Cardiac fibroblast (primary cell): ENCODE measurements at places on chromosomes 6 and 20.

GRCh38 chr6:108078191-108078590 lies 3.6 kb upstream of the OSTM1 start:
- no peak for DNase-seq

- no peak for DNase-seq
Measured at GRCh38 chr20:2713285-2713684, 20.7 kb downstream of the EBF4 start.

DNA sequence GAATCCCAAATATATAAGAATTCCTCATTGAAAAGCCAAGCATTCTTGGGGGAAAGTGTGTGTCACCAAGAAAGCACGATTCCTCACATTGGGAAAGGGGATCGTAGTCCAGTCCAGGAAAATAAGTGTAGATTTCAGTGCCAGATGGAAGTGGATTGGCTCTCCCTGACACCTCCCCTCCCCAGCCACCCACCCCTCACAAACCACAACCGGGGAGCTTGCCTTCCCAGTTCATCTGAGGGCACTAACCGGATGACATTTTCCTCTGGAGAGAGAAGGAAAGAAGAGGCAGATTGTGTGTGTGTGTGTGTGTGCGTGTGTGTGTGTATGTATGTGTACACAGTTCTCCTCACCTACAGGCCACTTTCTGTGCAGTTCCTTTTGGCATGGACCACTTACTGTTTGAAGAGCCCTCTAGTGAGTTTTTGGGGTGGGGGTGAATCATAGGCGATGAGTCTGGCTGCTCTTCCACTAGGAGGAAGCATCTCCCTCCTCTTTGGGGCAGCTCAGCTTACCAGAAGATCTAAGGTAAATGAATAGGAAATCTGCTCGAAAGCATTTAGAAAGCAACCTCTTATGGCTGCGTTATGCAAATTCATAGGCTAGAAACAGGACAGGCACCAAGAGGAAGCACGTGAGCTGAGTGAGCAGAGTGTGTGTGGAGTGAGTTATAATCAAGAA lies 20.8 kb downstream of the DAAM2 start:
- peak; percentile 51 for DNase-seq

- DNase-seq = no peak
Measured at GRCh38 chr6:105993341-105994117, 92.6 kb upstream of the PRDM1 start.

GRCh38 chr6:63904650-63905248 lies 269.1 kb downstream of the PHF3 start:
- peak; percentile 90 for DNase-seq

- DNase-seq = no peak
Measured at GRCh38 chr6:1622220-1622850, 12.6 kb downstream of the FOXC1 start.

DNA sequence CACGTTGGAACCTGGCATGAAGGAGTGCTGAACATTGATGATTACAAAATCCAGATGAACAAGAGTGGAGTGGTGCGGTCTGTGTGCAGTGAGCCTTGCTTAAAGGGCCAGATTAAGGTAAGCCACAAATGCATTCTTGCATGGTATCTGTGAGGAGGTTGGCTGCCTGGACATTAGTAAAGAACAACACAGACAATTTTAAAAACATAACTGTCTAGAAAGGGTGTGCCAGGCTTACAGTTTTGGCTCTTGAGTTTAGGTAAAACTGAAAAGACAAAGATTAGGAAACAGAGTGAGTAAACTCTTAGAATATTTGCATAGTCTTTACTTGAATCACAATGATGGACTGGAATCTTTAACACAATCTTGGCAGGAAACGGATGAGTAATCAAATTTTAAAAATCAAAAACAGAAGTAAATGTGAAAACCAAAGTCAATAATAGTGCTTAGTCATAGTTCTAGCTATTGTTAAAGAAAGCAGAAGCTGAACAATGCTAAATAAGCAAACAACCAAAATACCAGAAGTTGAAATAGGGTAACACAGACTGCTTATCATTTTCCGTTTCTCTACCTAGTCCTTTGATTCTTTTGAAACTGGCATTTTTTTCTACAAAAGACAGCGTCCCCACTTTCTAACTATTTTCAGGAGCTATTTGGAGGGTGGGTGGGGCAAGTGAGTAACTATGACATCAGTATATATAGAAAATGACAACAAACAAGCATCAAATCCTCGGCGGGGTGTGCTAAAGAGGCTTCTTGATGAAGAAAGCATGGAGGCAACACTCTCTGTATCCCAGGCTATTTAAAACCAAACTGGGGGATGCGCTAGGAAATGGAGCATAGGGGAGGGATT lies 185.8 kb upstream of the RAB32 start:
- peak; percentile 64 for DNase-seq

- DNase-seq = no peak
Measured at GRCh38 chr6:33772902-33773472, 15.9 kb downstream of the LEMD2 start.

DNA sequence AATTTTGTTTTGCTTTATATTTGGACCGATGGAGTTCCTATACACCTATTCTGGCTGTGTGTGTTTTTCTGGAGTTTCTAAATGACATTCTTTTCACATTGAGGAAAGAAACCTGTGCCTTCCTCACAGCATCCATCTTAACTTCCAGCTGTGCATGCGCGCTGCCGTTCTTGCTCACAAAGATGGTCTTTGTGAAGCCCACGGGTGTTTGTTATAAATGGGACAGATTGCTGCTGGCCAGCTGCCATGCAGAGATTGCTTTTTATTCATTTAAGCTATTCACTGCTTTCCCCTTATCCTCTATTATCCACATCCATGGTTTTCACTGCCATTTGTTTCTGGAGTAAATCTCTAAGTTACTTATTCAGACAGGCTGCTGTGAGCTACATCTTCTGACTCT lies 54.2 kb downstream of the SYNDIG1 start:
- no peak for DNase-seq

DNA sequence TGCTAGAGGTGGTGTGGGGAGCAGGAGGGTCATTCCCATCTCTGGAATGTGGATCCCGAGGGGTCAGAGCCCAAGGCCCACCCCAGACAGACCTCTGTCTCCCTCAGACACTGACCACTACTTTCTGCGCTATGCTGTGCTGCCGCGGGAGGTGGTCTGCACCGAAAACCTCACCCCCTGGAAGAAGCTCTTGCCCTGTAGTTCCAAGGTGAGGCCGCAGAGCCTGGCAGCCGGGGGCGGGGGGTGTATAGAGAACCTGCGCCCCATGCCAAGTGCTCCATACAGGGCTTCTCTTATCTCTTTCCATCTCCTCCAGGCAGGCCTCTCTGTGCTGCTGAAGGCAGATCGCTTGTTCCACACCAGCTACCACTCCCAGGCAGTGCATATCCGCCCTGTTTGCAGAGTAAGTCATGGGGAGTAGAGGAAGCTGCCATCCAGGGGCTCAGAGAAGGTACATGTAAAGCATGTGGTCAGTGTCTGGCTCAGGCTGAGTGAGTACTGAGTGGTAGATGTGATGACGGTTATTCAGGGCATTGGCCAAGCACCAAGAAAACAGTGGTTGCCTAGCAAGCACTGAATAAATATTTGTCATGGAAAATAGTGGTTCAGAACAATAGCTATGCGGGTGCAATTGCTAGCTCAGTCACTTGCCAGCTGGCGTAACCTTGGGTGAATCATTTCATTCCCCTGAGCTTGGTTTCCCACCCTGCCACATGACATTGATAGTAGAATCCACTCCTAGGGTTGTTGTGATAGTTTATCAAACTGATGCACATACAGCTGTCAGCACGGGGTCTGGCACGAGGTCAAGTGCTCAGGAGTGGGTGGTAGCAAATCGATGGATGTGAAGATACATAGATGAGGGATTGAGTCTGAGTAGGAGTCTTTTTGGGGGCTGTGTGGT lies 3.5 kb downstream of the PIGT start:
- DNase-seq = peak; percentile 99

DNA sequence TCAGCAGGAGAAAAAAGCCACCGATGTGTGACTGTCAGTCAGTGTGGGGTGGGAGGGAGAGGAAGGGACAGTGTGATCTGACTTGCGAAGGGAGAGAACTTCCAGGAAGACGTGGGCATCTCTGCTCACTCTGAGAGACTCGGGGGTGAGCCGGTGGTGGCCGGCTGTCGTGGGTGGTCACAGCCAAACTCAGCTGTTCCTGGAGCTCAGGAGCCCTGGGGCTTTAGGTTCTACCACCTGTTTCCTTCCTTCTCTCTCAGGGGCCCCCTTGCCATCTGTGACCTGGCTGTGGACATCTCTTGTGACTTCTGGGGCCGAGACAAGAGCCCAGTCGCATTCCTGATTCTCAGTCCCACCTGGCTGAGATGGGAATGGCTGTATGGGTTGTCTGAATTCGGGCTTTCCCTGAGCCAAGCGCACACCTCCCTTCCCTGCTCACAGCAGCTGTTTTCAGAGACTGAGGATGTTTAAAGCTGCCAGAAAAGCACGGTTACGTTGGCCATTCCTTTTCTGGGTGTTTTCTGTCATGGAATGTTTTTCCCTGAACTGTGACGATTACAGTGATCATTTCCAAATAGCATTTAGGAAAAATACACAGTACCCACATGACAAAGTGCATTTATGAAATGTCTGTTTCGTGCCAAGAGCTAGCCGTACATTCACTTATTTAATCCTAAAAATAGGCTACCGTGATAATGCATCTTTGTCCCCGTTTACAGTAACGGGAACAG lies 36.5 kb downstream of the SYNJ2 start:
- peak; percentile 74 for DNase-seq

GRCh38 chr6:150057501-150057951 lies 11.4 kb downstream of the ULBP3 start:
- no peak for DNase-seq

DNA sequence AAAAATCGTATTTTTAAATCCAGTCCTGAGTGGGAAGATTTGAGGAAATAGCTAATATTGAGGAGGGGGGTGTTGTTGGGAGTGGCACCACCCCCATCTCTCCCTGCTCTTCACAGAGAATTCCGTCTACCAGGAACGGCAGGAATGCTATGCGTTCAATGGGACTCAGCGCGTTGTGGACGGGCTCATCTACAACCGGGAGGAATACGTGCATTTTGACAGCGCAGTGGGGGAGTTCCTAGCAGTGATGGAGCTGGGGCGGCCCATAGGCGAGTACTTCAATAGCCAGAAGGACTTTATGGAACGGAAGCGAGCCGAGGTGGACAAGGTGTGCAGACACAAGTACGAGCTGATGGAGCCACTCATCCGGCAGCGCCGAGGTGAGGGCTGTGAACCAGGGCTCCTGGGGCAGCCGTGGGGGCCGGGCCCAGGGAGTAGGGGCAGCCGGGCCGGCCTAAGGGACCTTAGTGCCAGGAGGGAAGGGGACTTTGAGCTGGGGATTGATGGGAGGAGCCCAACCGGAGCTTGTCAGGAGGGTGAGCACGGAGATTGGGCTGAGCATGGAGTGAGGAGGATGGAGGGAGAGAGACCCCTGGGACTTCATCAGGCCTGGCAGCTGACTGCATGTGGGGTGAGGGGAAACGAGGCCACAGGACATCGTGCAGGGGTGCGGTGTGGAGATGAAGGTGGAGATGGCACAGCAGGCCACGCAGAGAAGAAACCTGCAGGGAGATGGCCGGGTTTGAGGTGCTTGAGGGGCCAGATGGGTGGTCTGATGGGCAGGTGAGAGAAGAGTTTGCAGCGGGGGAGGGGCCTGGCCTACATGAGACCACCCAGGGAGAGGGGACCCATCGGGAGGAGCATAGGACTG lies 41.3 kb downstream of the HLA-DPB1 start:
- DNase-seq = peak; percentile 6

GRCh38 chr20:31494131-31494530 lies 19.0 kb downstream of the REM1 start:
- DNase-seq = peak; percentile 61

GRCh38 chr20:54263116-54263690 lies 55.3 kb downstream of the PFDN4 start:
- no peak for DNase-seq

DNA sequence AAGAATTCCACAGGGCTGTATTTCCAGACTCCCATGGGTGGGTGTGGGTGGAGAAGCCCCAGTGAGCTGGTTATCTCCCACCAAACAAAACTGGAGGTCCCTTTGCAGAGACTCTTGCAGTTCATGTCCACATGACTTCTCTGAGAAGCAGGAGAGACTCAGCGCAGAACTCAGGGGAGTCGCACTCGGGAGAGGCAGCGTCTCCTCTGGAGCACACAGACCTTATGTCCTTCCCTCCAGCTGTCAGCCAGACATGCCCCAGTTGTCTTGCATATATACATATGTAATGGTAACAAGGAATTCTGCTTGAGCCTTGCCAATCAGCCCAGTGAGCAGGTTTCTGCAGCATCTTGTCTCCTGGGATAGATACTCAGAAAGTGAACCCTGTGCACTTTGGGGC lies 23.8 kb downstream of the MYT1 start:
- no peak for DNase-seq

DNA sequence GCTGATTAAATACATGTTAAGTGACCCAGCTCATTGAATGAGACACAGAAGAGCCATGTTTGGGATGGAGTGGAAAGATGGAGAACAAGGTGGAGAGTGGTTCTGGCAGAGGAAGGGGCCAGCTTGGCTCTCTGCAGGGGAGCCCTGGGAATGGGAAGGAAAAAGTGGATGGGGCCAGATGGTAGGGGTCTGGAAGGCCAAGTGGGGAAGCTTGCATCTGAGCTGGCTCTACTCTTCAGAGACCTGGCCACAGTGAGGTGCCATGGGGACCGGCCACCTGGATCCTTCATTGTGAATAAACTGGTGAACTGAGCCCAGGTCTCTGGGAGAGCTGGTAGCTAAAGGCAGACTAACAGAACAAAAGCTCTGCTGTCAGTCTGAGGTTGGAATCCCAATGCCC lies 48.9 kb upstream of the SIRPA start:
- no peak for DNase-seq

GRCh38 chr20:14924433-14924832 lies 587.0 kb upstream of the FLRT3 start:
- DNase-seq = no peak

DNA sequence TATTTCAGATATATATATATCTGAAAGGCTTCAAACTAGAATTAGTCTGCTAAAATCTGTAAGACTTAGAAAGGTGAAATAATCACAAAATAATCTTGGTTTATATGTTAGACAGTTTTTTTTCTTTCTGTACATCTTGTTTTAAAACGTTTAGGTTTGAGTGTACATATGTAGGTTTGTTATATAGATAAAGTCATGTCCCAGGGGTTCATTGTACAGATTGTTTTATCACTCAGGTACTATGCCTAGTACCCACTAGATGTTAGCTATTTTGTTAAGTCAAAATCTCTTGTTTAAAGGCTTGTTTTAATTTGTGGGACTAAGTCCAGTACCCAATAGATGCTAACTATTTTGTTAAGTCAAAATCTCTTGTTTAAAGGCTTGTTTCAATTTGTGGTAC lies 1339.0 kb upstream of the CITED2 start:
- no peak for DNase-seq
